ENCODE measurements at places on chromosomes 6 and 20.

DNA sequence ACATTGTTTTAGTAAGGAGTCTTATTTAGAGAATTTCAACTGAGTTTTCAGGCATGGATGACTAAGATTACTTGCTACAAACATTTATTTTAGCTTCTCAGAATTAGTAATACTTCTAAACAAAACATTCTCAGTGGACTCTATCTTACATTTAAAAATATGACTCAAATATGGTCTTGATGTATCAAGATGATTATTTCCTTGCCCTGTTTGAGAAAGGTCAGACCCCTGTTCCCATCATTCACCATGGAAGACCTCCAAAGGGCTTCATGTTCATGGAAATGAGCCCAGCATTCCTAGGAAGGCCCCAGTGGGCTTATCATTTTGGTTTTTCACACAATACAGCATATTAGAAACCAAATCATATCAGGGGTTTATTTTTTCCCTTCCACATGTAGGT is 24.6 kb upstream of the TRPC4AP start:
- no peak for DNase-seq

- no peak for DNase-seq
Observed at GRCh38 chr6:220721-221475, 71.4 kb upstream of the DUSP22 start.

DNA sequence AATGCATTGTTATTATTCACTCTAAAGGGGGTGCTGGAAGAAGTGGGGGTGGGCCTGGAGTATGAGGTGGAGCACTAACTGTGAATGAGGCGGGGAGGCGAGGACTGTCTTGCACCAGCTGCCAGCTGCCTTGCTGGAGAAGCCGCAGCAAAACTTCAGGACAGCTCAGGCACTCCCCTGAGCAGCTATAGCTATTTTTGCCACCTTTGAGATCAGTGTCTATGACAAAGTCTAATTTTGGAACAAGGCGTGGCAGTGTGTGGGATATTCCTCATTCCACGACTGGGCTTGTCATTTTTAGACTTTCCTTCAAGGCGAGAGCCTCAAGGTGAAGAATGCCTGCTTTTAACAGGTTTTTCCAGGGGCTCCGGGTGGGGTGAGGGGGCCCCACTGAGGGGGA is 143.8 kb downstream of the DOK5 start:
- DNase-seq: no peak

GRCh38 chr20:59002874-59003399 is 4.1 kb downstream of the CTSZ start:
- DNase-seq: no peak

GRCh38 chr20:34473262-34473883 is 42.8 kb upstream of the DYNLRB1 start:
- DNase-seq: peak; percentile 24

DNA sequence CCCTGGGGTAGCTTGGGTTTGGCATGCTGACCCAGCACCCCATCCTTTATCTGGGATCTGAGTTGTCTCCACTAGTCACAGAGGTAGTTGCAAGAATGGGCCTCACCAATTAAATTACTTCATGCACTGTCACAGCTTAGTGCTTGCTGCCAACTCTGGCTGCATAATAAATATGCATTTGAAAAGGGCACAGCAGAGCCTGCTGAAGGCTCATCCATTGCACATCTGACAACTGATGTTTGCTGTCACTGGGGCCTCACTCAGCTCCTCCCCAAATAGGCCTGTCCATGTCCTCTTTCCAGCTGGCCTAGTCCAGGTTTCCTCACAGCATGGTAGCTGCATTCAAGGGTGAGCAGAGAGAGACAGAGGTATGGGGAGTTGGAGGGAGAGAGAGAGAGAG is 13.3 kb upstream of the NXT1 start:
- DNase-seq: no peak

- no peak for DNase-seq
Observed at GRCh38 chr6:112106562-112106961, 19.2 kb downstream of the FAM229B start.

GRCh38 chr20:2349801-2350200 is 30.9 kb upstream of the TGM6 start:
- DNase-seq: no peak

DNA sequence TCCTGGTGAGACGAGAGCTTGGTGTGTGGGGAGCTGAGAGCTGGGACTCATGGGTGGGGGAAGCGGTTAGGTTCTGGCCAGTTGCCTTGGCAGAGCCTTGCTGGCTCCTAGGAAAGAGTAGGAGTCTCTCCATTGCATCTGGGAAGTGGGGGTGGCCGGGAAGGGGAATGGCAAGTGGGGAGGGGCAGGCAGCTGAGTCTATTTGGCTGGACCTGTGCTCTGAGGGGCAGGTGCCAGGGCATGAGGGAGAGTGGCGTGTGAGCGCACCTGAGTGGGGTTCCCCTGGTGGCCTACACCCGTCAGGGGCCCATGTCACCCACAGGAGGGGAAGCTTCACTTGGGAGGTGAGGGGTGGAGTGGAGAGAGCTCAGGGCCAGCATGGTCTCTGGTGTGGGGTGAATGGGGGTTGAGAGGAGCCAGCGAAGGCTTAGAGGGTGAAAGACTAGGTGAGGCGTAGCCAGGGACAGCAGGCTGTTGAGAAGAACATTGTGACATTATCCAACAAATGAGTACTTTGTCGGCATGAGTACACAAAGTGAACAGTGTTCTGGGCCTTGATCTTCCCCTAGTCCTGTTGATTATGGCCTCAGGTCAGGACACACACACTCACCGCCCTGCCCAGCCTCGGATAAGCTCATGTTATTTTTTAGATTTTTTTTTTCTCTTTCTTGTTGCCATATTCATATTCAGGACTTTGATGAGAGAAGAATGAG is 59.8 kb downstream of the FAM120B start:
- no peak for DNase-seq

GRCh38 chr20:62743777-62744317 is 35.2 kb downstream of the NTSR1 start:
- no peak for DNase-seq

- DNase-seq: peak; percentile 41
Observed at GRCh38 chr20:8073024-8073832, 53.7 kb upstream of the TMX4 start.

- no peak for DNase-seq
Observed at GRCh38 chr20:2368621-2369020, 12.1 kb upstream of the TGM6 start.

GRCh38 chr20:45445805-45446562 is 23.6 kb upstream of the WFDC2 start:
- DNase-seq: no peak

GRCh38 chr6:17485181-17485580 is 91.8 kb downstream of the CAP2 start:
- DNase-seq: no peak

DNA sequence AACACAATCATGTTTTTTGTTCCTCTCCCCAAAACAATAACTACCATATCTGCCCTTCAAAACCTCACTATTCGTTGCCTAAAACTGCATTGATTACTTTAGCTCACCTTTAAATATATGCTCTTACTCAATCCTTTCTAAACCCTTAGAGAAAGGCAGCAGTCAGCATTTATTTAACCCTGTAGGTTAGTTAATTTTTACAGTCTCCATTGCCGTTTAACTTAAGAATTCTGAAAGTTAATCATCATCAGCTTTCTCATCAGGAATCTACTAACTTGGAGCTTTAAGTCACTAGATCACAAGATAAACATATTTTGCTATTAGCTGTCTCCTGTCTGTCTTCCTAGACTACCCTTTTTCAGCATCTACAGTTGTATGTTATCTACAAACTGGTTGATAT is 991.9 kb downstream of the EPHA7 start:
- no peak for DNase-seq

GRCh38 chr6:34743625-34744293 is 13.5 kb upstream of the SNRPC start:
- no peak for DNase-seq

GRCh38 chr6:79525272-79526100 is 11.7 kb downstream of the LCA5 start:
- DNase-seq: no peak

DNA sequence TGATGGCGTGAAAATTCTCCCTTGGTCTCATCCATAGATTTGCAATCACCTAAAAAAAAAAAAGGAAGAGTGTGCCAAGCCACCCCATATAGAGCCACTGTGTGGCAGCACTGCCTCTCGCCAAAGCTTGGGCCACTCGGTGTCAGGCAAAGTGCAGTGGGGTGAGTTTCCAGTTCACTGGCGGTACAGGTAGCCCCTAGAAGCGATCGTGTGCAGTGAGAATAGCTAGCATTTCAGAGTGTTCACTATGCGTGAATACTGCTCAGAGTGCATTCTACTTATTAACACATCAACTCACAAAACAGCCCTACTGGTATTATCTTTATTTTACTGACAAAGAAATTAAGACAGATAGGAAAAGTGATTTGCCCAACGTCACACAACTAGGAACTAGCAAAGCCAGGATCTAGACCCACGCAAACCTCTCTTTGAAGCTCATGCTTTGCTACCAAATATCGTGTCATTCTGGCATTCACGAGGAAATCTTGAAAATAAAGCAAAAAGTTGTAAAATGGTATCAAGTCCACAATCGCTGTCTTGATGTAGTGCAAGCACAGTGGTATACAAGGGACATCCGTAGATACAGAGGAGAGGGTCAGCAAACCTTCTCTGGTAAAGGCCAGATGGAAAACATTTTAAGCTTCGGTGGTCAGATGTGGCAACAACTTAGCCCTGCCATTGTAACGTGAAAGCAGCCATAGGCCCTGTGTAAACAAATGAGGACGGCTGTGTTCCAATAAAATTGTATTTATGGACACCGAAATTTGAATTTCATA is 10.4 kb upstream of the GCNT2 start:
- DNase-seq: no peak

GRCh38 chr6:133431031-133431430 is 189.9 kb downstream of the EYA4 start:
- no peak for DNase-seq
